Stimulated activated CD8-positive, alpha-beta memory T cell treated with anti-CD3 and anti-CD28 coated beads, Interleukin-7, amount 100 ng/mL, for 1 hour (primary cell): ENCODE measurements at places on chromosomes 6 and 20.

GRCh38 chr6:14731611-14732010 is 514.3 kb upstream of the JARID2 start:
- DNase-seq: no peak

GRCh38 chr20:1185316-1185741 is 548 bp upstream of the TMEM74B start:
- DNase-seq: no peak

DNA sequence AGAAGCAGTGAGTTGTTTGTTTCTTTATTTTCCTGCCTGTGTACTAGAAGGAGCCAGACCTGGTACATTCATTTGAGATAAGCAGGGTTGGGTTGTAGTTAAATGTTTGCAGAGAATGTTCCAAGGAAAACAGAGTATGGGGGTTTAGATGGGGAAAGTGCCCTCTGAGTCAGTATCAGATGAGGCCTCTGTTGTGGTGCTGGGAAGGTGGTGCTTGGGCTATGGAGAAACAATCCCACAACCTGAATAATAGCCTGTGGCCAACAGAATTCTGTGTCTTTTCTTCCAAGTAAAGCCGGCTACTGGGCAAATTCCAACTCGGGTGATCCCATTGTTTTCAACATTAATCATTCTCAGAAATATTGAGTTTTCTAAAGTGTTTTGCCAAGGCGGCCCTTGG is 109.3 kb downstream of the RNF144B start:
- DNase-seq: no peak

GRCh38 chr6:156887623-156888269 is 110.6 kb downstream of the ARID1B start:
- DNase-seq: no peak

- no peak for DNase-seq
Measured at GRCh38 chr20:63067266-63067635, 60.5 kb upstream of the BHLHE23 start.

- no peak for DNase-seq
Measured at GRCh38 chr6:9408402-9409117, 973.2 kb upstream of the SLC35B3 start.

DNA sequence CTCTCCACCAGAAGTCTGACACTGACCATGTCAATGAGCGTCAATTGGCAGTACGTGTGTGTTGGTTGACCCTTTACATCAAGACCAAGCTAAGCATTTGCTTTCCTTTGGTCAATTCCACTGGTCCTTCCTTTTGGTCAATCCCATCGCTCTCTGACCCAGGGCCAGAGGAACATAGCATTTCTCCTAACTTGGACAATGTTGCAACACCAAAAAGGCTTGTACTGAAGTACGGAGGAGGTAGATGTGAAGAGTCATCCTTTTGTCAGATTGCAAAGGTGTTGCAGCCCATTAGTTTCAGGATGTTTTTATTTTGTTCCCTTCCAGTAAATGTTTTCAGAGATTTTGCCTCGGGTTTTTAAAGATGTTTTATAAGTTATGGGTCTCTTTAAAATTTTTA is 24.6 kb downstream of the EDN1 start:
- DNase-seq: no peak

DNA sequence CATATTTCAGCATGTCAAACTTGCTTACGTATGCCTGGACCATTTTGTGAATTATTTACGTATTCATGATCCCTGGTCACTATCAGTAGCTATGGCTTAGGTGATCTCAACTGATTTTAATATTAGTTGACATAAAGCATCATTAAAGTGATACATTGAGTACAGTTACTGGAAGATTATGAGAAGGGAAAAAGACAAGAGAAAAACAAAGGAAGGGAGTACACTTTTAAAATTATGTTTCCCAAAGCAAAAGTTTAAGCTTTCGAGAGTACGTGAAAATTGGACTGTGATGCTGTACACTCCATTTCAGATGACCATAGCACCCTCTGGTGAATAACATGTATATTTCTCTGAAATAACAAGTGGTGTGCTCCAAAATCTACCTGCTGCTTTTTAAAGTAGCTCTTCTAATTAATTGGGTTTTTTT is 215.0 kb upstream of the HSF2 start:
- DNase-seq: no peak

- no peak for DNase-seq
Measured at GRCh38 chr20:51128198-51128597, 105.3 kb upstream of the KCNG1 start.

DNA sequence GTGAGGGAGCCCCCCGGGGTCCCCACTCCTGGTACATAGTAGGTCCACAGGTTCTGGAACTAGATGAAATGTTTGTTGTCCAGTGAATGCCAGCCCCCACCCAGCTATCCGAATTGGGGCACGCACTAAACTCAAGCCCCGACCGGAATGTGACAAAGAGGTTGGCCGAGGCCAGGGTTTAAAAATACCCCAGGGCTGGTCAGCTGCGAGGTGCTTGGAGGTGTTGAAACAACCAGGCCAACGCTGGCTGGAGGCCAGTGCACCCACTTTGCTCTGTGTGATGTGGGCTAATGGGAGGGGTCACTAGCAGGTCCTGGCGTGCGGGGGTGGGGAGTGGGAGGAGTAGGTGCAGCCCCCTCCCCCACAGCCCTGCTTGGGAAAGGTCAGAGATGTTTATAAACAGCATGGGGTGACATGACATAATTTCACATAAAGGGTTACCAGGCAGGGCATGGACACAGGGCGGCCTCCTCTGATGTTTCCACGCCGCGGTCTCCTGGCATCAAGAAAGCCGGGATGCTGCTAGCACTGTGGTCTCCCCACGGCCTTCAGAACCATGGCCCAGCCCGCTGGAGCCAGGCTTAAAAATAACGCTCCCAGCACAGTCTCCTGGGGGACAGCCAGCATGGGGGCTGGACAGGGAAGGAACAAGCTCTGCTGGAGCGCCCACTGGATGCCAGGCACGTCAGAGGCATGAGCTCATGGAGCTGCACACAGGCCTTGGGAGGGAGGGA is 111.2 kb upstream of the PTPN1 start:
- no peak for DNase-seq
